Stimulated activated CD4-positive, alpha-beta T cell treated with anti-CD3 and anti-CD28 coated beads, Interleukin-15, amount 100 ng/mL, for 1 hour (primary cell): ENCODE measurements at places on chromosomes 4 and X.

DNA sequence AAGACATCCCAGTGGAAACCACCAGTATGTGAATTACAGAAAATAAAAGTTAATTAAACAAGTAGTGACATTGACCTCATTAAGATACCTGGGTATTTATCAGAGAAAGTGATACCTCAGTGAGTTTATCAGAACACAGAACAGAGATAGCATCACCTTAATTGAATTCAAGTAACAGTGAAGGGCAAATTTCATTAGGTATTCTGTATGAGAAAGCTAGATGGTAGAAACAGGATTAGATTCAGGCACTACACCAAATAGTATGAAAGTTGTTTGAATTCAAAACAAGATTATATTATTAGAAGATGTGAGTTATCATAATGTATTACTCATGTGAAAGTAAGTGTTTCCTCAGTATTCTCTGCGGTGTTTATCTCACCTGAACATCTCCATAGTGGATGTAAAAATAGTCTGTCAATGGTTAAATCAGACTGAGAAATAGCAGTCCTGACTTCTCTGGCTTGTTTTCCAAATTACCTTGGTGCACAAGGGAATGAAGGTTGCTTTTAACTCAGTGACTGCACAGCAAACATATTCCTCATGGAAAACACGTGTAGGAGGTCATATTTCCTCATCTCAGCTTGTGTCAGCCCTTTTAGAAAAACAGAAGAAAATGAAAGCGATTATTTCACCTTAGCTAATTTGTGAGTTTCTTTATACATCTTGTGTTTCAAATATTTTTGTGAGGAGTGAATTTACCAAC is 79.9 kb upstream of the PCDH18 start:
- no peak for DNase-seq

GRCh38 chr4:73236151-73236550 is 22.4 kb downstream of the ANKRD17 start:
- DNase-seq, result no peak

DNA sequence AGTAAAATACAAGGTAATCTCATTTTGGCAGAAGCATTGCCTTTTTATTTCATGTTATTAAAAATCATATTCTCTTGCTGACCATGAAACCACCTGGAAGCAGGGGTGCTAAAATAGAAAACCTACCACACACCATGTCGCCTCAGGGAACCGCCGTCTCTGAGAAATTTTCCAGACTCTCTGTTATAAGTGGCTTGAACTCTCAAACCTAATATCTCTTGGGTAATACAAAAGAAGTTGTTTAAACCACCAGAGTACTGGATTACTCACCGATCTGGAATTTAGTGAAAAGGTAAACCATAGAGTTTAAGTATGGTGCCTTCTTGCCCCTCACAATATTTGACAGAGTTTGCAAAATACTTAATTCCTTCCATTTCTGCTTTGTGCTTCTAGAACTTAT is 27.7 kb downstream of the ENPP6 start:
- no peak for DNase-seq

DNA sequence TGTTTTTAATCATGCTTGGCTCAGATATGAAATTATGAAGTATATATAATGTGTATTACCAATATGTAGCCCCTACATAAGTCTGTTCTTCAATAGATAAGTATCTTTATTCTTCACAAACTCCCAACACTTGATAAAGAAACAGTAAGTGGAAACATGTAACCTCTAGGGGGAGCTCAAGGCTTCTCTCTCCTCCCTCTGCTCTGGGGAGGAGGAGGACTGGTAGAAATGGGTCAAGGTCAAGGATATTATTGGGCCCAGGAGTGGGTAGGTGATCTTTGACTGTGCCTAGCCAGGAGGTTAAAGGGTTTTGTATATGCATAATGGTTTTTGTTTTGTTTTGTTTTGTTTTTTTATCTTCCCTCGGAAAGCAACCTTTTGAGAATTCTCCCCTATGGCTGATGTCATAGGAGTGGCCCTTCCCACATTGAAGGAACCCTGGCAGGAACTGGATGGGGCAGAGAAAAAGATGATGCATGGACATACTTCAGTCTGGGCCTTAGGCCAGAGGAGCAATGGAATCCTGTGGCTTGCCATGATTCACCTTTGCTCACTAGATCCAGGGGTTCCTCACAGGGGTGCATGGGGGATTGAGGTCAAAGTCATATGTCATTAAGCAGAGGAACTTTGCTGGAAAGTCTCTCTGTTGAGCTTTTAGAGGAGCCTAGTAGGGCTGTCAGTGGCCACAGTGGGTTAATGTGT is 460.3 kb downstream of the MID1IP1 start:
- no peak for DNase-seq

DNA sequence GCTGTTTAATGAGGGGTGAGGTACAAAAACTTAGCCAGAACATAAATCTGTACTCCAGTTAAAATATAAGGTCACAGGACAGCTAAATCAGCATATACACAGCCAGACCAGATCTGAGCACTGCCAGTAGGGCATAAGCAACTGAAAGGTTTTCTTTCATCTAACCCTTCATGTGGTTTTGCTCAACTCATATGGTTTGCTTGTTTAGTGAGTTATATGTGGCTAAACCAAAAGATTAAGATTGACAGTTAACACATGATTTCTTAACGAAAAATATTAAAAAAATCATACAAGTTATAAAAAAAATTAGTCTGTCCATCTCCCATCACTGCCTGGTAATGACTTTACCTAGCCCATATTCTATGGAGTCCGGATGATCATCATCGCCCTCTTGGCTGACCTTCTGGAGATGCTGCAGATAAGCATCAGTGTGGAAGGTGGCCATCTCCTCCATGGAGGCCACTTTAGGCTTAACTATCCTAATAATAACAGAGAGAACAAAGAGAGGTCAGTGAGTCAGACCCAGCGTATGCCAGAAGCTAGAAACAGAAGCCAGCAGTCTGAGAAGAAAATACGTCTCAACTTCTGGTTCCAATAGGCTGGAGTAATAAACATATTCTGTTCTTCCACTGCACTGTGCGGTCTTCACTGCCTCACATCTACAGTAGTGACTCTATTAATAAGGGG is 4.1 kb downstream of the HDAC8 start:
- DNase-seq, result no peak

- no peak for DNase-seq
These were observed 23.0 kb downstream of the SNX25 start for GRCh38 chr4:185232370-185232769.

DNA sequence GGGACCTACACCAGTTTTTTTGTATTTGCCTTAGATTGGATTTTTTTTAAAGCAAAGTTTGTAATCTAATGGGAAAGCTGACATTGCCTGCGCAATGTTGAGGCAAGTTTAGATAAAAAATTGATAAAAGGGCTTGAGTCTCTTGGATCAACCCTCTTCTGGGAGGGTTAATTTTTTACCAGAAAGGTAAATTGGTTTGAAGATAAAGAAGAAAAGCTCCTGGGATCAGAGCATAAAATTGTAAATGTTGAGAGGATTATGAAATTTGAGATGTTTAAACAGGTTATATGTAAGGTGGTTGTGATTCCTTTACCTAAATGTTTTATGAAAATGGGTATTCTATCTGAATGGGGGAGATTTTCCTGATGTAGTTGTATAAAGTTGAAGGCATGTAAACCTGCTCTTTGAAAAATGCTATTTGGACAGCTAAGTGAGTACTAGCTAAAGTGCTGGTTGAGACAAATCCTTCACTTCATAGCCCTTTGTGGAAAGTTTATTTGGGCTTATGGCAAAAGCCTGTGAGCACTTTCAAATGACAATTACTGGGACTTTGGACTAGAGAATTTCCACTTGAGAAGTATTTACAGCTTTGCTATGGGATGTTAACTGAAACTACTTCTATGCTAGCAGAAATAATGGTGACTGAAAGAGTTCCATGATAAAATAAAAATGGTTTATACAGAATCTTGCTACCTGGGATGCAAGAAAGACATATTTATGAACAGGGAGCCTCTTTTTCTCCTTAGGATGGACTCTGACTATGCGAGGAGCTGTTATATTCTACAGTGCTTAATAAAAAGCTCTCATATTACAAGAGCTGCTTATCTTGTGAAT is 56.2 kb downstream of the UGT2B10 start:
- no peak for DNase-seq

DNA sequence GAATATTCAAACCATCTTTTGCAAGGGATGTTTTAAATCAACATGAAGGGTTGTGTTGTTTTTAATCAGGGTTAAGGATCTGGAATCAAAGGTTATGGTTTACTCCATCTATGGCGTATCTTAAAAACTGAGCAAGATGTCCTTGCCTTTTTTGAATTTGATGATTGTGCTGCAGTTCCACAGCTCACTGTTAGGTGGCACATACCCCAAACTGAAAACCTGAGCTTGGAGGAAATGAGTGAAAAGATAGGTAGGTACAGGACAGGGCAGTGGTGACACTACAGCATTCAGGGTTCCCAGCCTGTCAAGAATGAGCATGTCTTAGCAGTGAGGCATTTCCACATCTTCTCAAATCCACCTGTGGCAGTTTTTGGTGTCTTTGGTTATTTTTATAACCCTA is 13.1 kb upstream of the EOLA1 start:
- DNase-seq, result no peak

- no peak for DNase-seq
These were observed 118.7 kb downstream of the ZNF330 start for GRCh38 chr4:141339391-141339790.

DNA sequence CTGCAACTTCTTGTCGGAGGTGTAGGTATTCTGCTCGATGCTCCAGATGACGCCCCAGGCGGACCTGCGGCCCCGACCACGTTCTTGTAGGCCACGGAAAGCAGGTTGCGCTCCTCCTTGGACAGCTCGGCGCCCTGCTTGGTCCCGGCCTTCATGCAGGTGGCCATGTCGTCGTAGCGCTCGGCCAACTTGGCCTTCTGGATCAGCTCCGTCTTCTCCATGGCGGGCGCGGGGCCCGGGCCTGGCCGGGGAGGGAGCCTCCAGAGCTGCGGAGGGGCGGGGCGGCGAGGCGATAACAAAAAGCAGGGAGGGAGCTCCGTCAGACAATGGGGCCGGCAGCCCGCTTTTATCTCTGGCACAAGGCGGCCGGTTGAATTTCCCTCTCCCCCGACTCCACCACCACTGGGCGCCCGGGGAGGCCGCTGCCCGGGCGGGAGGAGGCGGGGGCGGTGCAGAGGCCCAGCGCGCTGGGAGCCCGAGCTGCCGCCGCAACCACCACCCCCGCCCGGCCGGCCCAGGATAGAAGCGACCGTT is 28.3 kb upstream of the DRP2 start:
- DNase-seq, result no peak

DNA sequence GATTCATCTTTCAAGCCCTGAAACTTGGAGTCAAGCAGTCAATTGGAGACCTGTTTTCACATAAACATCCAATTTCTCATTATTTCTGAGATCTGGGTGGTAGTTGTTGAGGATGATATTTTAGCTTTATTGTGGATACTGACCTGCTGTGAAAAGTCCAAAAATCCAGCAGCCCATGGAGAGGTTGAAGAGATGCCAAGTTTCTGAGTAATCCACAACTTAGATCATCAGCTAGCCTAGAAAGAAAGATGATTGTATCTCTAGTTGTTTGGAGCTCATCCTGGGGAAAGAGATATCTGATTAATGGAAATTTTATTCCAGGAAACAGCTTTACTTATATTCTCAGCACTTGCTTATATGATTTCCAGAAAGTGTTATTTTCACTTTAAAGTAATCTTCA is 48.6 kb upstream of the DCX start:
- DNase-seq, result no peak

GRCh38 chrX:19005909-19006308 is 22.0 kb upstream of the PHKA2 start:
- no peak for DNase-seq

- DNase-seq, result no peak
These were observed 6.0 kb upstream of the NEXMIF start for GRCh38 chrX:74931214-74931613.

DNA sequence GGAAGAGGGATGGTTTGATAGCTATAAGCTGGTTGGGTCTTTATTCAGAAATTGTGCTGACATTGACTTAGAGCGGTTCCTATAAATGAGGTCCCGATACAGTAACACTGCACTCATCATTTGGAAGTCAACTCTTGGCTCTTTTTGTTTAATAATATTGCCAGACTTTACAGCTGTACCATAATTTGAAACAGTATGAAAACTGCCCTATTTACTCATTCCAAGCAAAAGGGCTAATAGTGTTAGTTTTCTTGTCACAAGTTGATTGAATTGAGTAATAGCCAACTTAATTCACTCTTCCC is 128.4 kb upstream of the LIMCH1 start:
- no peak for DNase-seq

DNA sequence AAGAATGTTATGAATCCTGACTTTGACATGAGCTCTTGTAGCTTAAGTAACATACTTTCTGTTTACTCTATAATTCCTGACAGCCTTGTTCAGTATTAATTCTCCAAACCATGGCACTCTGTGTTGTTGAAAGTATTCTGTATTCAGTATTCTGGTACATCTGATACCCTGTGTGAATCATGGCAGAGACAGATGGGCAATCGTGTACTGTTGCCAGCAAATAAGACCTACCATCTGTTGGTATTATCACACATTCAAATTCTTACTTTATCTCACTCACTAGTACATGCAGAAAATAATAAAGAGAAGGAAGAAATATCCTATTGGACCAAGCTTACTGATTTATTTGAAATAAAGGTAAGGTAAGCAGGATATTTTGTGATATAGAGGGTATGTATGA is 7.9 kb downstream of the MBTPS2 start:
- DNase-seq, result no peak

GRCh38 chr4:95249426-95250021 is 299.2 kb downstream of the UNC5C start:
- no peak for DNase-seq

DNA sequence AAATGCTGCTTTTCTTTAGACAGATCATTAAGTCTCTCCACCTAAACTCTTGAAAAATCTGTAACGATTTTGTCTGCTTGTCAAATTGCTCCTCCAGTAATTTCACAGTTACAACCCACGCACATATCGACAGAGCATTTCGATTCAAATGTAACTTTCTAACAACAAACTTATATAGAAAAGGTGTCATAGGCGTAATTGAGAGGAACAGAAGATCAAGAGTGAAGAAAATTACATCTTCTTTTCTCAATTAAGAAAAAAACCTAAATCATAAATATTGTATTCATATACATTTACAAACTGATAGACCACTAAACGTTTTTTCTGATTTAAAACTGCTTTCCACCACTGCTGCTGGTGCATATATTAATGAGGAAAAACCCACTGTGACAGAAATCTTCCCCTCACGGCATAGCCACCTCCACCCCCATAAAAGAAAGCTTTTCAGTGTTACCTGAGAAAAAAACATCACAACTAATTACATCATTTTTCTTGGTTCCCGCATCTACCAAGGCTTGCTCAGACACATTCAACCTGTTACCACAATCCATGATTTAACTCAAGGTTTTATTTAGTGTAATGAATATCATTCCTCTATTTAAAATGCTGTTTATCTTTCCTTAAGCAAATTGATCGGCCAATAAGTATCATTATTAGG is 1.9 kb downstream of the GPM6A start:
- DNase-seq, result no peak

GRCh38 chrX:2828959-2829411 is 255 bp downstream of the GYG2 start:
- no peak for DNase-seq

DNA sequence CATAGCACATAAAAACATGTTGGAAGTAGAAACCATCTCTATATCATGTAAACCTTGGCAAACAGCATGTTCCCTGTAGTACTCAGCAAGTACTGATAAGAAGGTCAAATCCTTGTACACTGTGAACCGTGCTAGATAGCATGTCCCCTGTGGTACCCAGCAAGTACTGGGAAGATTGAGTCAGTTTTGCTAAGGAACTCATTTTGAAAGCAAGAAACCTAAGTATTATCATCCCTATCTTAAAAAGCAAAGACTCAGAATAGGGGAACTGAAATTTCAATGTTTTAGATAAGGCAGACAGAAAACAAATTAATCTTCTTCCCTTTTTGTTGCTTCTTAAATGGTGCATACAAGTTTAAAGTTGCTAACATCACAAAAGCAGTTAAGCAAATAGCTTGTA is 180.2 kb downstream of the RBM46 start:
- no peak for DNase-seq
